Glomerular endothelial cell (primary cell): ENCODE measurements at places on chromosomes 2 and 18.

DNA sequence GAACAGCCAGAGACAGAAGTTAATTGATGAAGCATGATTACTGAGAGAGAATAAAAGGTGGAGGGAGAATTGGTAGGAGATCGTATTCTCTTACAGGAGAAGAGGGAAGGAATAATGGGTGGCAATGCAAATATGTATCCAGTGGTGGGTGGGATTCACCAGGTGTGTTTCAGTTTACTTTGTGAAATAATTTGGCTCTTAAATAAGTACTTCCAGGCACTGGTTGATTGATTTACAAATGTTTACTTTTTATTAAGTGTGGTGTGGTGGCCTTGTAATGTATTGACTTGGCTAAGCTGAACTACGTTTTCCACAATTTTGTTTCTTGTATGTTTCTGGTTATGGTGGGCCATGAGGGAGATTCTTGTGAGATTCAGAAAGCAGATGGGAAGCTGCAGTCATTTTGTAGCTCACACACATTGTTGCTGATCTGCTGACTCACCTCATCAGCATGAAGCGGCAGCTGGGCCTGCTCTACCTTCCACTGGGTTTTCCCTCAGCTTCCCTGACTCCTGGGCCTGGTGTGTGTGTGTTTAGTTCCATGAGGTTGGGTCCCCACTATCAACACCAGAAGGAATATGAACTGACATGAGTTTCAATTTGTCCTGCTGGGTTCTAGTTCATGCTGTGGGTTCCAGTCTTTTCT, 32.6 kb downstream of the MYL12B start:
- no peak for DNase-seq

DNA sequence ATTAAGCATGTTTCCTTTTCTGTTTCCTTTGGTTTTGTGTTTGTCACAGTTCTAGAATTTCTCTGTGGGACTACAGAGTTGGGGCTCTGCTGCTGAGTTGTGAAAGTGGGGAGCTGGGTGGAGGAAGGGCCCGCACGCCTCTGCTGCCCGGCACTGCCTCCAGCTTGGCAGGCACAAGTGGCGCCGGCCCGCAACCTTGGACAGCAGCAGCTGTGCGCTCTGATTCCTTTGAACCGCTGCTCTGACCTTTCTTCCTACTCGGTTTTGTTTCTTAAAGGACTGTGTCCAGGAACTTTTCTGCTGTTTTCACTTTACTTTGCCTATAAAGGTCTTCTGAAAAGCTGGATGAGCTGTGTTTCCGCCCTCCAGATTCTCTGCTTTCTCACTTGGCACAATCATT, 137.6 kb upstream of the ALPP start:
- DNase-seq = no peak

- no peak for DNase-seq
These were observed 404.7 kb upstream of the CHAC2 start for GRCh38 chr2:53362934-53363333.

- no peak for DNase-seq
These were observed 90.4 kb upstream of the CBLN2 start for GRCh38 chr18:72634500-72634899.

DNA sequence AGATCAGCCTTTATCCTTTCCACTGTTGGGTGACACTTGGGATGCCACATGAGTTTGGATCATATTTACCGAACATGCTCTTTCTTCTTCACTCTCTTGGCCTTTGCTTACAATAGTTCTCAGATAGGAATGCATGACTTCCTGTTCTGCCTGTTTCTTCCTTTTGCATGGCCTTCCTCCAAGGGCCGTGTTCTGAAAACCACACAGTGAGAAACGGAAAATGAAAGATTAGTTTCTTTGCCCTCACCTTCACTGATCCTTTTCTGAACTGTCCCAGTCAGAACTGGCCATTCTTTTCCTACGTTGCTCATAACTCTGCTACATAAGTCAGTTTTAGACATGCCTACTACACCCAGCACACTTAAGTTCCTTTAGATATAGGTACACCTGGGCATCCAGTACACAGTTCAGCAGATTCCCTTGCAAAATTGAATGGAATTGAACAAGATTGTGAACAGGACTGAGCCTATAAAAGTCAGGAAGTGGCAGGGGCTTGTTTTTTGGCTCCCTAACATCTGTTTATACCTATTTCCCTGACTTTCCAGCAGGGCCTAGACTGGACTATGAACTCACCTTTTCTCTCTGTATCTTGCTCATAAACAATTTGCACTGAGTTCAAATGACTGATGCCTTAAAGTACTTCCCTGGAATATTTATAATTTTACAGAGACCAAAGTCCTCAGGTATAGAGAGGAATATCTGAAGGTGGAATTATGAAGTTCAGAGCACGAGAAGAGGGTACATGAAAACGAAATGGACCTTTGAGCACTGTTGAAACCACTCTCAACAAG, 186.4 kb upstream of the ST6GAL2 start:
- no peak for DNase-seq

DNA sequence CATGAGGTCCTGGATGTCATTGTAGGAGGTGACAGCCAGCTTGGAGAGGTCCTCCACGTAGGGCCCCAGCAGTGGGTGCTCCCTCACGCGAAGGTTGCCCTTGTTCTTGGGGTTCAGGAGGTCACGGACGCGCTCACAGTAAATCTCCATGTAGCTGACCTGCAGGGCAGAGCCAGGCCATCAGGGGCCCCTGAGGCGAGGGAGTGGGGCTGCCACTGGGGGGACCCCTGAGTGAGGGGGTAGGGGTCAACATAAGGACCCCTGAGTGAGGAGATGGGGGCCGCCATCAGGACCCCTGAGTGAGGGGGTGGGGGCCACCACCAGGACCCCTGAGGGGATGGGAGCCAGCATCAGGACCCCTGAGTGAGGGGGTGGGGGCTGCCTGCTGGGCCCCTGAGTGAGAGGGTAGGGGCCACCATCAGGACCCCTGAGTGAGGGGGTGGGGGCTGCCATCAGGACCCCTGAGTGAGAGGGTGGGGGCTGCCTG, 33.6 kb downstream of the KIF1A start:
- no peak for DNase-seq

DNA sequence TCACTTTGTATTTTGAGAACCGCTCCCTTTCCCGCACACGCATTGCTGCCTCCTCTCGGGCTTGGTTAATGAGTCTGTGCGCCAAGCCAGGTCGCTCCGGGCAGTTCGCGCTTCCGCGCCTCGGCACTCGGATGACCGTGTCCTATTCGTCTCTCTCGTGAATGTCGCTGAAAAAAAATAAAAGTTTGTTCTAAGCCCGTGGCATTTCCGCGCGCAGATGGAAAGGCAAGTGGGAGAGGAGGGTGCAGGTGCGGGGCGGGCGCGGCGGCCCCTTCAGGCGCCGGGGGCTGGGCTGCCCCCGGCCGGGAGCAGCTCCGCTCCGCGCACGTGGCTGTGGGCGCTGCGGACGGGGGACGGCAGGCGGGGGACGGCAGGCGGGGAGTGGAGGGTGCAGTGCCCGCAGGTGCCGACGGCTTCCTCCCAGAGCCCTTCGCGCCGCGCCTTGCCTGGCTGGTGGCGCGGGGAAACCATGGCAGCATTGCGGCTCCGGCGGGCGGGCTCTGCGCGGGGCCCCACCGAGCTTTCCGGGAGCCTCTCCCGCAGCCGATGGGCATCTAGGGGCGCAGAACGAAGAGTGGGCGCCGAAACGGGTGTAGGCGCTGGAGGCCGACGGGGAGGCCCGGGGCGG, 159.6 kb upstream of the SIX2 start:
- no peak for DNase-seq

GRCh38 chr2:134657650-134658250, 61.0 kb downstream of the TMEM163 start:
- no peak for DNase-seq

- DNase-seq = no peak
These were observed 160.2 kb upstream of the CCDC150 start for GRCh38 chr2:196479350-196479749.

- peak; percentile 56 for DNase-seq
These were observed 100.6 kb downstream of the UPP2 start for GRCh38 chr2:158202161-158202815.

DNA sequence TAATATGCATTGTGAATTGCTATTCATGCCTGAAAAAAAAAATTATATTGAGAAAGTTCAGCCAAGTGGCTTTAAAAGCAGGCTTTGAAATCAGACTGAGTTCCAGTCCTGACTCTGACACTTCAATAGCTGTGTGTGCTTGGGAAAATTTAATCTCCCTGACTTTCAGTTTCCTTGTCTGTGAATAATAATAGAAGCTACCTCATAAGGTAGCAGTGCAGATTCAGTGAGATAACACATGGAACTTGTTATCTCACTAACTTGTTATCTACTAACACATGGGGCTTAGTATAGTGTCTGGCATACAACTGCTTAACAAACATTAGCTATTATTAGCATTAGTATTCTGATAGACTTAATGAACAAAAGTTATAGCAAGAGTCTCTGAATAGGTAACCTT, 14.9 kb downstream of the ALS2 start:
- DNase-seq = no peak

DNA sequence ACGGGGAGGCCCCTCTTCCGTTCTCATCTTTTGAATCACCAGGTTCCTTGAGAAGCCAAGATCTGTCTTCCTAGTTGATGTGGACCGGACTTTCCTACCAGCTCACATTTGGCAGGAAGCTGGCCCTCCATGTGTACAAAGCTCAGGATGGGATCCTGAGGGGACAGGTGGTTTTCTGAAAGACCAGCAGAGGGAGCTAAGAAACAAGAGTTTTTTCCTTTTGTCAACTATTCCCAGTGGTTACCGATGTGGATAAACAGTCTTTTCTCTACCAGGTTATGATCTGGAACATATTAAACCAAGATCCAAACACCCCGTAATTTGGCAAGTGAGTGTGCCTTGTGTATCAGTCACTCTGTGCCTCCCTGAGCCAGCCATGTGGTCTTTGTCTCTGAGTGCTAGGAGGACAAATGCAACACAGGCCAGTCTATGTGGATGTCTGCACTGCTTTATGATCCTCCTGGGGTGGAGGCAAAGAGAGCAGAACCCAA, 25.1 kb upstream of the ARHGAP25 start:
- DNase-seq = peak; percentile 14

DNA sequence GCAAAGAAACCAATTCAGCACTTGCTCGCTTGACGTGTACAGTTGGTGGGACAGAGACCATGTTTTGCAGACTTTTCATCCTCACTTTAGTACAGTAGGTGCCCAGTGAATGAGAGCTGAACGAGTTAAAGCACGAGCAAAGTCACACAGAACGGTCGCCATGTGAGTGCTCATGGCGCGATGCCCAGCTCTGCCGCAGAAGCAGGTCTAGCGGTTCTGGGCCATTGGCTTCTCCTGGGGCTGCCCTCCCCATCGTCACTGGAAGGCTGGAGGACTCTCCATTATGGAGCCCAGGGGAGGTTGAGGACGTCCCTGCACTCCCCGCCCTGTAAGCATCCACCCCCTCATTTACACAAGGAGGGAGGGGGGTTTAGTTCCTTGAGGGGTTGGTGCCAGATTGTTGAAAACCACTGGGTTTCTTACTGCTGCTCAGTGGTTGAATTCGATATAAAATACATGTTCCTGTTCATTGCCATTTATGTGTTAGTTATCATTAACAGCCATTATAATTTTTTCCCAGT, 24.9 kb downstream of the PTGR3 start:
- no peak for DNase-seq

GRCh38 chr2:173990970-173991819, 26.0 kb upstream of the SP3 start:
- DNase-seq = no peak

- peak; percentile 39 for DNase-seq
These were observed 1.1 kb downstream of the LMAN1 start for GRCh38 chr18:59357928-59358327.

GRCh38 chr2:36277146-36277808, 78.3 kb upstream of the CRIM1 start:
- DNase-seq = no peak

GRCh38 chr2:159614534-159615366, 1.6 kb downstream of the BAZ2B start:
- peak; percentile 57 for DNase-seq

DNA sequence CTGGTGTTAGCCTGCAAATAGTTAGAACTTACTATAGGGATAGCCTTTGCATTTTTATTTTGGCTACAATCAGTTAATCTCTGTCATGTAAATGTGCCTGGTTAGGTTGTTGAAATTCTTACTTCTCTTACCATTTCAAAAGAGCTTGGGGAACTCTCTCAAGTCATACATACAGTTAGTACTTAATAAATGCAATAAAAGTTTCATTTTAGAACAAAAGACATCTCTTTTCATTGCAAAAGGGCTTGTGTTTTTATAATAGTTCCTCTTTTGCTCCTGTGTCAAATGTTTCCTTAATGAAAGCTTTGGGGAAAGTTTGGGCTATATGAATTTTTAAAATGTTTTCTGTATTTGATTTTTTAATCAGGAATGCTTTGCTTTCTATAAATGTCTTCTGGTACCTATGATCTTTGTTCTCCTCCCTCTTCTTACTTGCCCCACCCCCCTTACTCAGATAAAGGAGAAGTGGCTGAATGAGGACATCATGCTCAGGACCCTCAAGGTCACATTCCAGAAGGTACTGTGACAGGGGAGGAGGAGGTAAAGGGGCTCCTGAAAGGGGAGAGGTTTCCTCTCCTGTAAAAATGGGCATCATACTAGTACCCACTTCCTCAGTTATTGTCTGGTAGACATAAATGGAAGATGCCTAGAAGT, 13.6 kb downstream of the PTPN18 start:
- DNase-seq = no peak

DNA sequence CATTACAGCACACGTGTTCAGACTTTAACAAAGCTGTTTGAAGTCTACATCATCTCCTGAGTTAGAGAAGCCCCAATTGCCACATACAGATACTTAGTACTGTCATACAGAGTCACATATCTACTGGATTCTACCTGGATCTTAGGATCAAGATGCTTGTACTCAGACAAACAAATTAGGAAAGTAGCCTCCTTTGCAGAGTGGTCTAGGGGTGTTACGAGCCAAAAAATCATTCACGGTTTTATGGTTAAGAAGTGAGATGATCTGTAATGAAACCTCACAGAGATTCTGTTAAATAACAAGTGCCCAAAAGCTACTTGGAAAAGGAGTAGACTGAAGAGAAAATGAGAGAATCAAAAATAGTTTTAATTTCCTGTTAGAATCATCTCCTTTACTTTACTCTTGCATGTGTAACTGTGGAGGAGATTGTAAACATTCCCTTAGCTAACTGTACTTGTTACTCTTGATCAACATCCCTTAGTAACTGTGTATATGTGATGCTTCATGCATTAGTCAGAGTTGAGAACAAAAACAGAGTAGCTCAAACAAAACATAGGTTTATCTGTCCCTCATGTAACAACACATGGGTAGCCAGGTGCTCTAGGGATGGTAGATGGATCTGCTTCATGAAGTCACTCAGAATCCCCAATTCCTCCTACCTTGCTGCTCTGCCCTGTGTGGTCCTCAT, 16.4 kb upstream of the IL1RL1 start:
- DNase-seq = no peak

GRCh38 chr18:29062921-29063320, 886.0 kb upstream of the CDH2 start:
- no peak for DNase-seq

GRCh38 chr18:77025831-77026363, 106.7 kb downstream of the MBP start:
- no peak for DNase-seq
